AG04450 (cell line): ENCODE measurements at places on chromosomes 6 and 20.

GRCh38 chr6:152189736-152190135 lies 382.3 kb downstream of the ESR1 start:
- no peak for DNase-seq

DNA sequence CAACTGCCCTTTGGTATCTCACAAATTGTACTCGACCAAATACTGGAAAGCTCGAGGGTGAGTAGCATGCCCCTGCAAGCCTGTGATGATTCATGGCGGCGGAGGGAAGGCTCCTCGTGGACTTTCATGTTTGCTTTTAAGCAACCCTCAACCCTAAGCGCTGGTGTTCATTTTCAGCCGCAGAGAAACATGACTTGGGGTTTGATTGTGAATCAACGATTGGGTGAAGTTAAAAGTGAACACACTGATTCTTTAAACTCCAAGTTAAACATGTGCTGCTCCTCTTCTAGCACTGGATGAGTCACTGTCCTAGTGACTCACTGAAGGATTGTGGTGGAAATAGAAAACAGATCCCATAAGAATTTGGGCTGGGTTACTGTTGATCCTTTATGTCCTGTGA lies 8.3 kb downstream of the CD109 start:
- peak; percentile 94 for DNase-seq

DNA sequence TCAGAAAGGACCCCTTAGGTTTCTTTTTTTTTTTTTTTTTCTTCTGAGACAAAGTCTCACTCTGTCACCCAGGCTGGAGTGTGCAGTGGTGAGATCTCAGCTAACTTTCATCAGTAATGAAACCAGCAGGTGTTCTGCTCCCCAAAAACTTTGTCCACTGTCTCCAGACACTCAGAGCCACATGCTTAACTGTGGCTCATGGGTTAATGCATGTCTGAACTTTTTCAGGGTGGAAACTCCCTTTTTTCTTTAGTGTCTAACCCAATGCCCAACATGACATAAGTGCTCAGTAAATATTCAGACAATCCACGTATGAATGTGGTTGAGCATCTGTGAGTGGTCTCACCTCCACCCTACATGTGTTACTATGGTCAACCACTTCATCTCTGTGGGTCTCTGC lies 45.4 kb downstream of the MYB start:
- no peak for DNase-seq

DNA sequence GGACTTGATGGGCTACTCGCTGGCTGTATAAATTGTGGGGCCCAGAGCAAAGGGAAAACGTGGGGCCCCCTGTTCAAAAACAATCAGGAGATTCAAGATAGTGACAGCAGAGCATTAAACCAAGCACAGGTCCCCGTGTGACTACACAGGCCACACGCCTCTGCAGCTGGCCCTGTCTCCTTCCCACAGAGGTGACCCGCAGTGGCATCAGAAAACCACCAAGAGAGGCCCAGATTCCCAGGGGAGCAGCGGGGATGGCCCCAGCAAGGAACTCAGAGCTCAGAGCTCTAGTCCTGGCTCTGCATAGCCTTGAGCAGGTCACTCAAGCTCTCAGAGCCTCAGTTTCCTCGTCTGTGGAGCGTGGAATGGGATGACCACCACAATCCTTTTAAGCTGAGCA lies 57.6 kb downstream of the CPNE5 start:
- DNase-seq: no peak

DNA sequence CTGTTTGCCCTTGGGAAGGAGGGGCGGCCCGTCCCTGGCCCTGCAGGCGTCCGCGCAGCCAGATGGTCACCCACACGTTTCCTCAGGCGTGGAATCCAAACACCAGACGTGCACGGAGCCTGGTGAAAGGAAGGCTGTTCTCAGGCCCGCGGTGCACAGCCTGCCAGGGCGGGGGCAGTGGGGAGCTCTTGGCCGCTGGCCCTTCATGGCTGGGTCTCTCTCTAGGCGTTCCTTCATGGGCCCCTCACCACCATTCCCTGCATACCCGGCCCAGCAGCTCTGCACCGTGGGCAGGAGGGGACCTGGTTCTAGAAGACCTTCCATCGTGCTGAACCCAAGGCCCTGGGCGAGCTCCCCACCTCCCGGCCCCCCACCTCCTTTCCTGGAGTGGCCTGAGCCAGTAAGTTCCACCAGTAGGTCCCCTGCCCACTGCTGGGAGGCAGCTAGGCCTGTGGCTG lies 30.4 kb upstream of the SMOC2 start:
- DNase-seq: no peak

GRCh38 chr20:60447703-60448102 lies 489.5 kb downstream of the CDH26 start:
- DNase-seq: no peak

DNA sequence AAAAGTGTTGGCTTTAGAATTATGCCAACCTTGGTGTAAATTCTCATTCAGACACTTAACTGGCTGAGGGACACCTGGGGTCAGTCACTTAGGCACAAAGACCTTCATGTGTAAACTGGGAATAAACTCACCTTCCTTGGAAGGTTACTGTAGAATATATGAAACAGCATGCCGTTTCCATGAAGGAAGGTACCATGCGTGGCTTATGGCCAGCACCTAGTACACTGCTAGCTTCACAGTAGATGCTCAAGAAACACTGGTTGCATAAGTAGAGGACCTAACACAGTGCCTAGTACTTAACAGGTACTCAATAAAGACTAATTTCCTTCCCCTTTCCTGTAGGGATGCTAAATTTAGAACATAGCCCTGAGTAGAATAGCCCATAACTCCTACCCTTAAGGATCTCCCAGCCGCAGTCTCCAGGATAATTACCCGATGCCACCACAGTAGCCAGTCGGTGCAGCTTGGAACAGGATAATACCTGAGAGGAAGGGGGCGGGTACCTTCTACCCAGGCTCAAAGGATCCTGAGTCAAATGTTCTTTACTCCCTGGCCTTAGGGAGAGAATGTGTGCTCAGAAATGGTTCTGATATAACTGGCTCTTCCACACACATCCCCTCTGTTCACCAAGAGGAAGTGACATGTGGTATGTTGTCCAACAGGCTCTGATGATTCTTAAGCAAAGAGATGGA lies 3.6 kb downstream of the BCL2L1 start:
- no peak for DNase-seq

- no peak for DNase-seq
Measured at GRCh38 chr6:83960664-83961063, 72.9 kb upstream of the MRAP2 start.

DNA sequence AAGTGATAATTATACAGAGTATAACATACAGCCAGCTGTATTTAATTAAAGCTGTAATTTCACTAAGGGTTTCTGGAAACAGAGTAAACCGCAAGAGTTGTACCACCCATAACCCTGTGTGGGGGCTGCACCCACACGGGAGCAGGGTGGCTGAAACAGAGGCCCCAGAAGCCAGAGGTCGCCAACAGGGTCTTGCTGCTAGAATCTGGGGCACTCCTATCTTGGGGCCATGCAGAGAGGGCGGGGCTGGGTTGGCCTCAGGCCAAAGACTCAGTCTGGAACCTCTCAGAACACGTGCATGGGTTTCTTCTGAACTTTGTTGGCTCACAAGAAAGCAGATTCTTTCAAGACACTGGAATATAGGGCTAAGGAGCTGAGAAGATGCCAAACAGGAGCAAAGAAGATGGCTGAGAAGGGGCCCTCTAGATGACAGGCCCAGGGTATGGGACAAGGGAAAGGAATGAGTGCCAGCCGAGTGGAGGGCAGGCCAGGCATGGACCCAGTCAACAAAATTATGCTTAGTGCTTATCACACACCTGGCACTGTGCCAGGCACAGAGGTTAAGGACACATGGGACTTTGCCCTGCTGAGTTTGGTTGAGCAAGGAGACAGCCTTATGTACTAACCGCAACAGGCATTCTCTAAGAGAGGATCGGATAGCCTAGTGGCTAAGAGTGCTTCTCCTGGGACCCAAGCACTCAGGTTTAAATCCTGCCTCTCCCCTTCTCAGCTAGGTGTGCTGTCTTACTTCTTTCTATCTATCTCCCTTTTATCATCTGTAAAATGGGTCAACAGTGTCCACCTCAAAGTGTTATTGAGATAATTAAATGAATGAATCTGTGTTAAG lies 96.6 kb upstream of the FOXP4 start:
- DNase-seq: no peak

GRCh38 chr6:24974182-24975171 lies 38.7 kb upstream of the RIPOR2 start:
- DNase-seq: no peak

DNA sequence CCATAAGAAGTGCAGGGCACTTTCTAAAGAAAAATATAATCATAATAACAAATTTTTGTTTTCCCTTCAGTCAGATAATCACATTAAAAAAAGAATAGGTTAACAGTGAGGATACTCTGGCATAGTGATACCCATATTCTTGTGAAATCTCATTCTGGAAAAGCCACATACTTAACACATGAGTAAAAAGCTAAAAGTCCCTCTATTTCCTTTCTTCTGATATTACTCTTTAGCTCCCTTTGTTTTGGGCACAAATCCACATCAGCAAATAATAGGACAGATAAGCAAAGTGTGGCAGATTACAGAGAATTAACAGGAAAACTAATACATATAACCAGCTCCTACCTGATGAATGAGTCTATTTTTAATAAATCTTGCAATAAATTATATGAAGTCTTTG lies 15.8 kb downstream of the SHPRH start:
- no peak for DNase-seq

GRCh38 chr20:6012179-6012578 lies 41.7 kb downstream of the LRRN4 start:
- DNase-seq: no peak

GRCh38 chr6:27312146-27312949 lies at the start of gene POM121L2:
POM121L2 (minus strand) TSS chr6:27312273; CDS start chr6:27312170, 103 bp downstream.
- DNase-seq: no peak

GRCh38 chr20:64156886-64157875 lies 7.1 kb upstream of the MYT1 start:
- DNase-seq: no peak

DNA sequence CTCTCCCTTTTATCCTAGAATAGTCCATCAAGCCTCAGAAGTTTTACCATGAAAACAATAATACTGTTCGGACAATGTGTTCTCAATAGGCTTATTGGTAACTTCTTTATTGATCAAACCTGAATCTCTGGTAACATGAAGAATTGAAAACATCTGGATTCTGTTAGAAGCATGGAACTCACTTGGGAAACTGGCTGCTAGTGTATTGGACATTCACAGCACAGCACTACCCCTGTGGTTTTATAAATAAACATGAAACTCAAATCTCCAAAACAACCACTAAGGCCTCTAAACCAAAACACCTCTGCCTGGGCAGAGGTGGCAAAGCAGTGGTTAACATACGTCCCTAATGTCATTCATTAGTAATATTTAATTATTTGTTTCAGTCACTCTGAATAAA lies 157.6 kb upstream of the KCNQ5 start:
- no peak for DNase-seq

GRCh38 chr20:51425347-51426106 lies 117.0 kb downstream of the NFATC2 start:
- no peak for DNase-seq

- no peak for DNase-seq
Measured at GRCh38 chr6:15689586-15690482, 27.0 kb upstream of the DTNBP1 start.

GRCh38 chr20:11331096-11331495 lies 586.6 kb upstream of the BTBD3 start:
- DNase-seq: no peak
